CD4-positive, alpha-beta T cell treated with Interleukin-17A for 1 hour (primary cell): ENCODE measurements at places on chromosomes 13 and 19.

DNA sequence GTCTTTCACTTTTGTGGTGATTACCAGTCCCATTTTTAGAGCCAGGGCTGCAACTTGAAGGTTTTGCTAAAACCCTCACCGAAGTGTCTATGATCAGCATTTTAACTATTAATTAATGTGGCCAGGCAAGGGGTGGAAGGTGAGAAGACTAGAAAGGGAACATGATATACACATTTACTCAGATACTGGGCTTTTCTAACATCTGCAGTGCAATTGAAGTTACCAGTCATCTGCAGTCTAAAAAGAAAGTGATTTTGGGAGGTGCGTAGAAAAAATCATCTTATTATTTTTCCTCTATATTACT lies 481 bp downstream of the ALOX5AP start:
- no peak for DNase-seq

GRCh38 chr13:74182491-74182890 lies 48.3 kb upstream of the KLF12 start:
- DNase-seq = no peak

- peak; percentile 25 for DNase-seq
These were observed 31.8 kb upstream of the USE1 start for GRCh38 chr19:17183271-17183761.

- DNase-seq = no peak
These were observed 58.5 kb downstream of the DGKH start for GRCh38 chr13:42106998-42107397.

DNA sequence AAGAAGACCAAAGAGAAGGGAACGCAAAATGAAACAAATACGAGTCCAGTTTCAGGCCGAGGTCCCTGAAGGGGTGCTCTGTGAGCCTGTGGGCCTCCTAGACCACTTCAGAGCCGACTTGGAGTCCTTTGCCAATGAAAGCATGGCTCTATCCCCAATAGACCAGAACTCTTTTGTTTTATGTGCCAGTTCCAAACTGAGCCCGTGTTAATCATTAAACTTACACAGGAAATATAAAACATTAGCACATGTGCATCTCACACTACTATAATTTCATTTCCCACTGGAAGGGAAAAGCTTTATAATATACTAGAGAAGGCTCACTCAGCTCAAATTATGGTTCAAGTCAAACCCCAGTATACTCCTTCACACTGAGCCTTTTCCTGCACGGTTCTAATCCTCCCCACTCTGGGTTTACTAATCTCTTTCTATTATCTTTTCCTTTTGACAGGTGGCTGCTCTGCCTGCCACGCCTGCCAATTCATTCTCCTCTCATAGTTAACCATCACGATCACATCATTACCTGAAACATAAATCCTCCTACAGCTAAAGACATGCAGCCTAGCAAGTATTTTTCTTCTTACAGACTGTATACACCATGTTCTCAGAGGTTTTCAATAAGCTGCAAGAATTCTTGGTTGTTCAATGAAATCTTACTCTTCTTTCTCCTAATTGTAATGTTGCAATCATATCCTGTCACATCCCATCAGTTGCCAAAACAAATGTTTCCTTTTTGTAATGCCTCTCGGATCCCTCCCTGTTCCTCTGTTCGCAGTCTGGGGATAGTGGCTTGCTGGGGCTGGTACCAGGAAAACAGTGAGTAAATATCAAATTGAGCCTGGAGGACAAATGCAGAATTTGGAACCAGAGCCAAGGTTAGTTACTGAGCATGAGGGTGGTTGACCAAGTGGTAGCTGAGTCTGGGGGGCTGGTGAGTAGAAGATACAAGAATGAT lies 18.8 kb upstream of the WASF3 start:
- no peak for DNase-seq

DNA sequence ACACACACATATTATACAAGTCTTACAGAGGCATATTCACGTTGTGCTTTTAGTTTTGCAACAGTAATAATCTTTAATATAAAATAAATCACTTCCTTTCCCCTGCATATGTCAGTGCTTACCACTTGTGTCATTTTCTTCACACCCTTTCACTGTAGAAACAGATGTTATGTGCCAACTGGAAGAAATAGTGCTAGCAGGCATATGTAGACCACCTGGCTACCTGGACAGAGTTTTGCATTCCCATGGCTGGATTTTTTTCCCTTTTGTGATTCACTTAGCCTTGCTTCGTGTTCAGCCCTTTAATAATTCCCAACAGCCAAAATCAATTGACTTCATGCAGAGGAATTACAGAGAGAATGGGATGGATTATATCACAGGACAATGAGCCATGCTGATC lies 399.1 kb upstream of the SPRY2 start:
- no peak for DNase-seq

DNA sequence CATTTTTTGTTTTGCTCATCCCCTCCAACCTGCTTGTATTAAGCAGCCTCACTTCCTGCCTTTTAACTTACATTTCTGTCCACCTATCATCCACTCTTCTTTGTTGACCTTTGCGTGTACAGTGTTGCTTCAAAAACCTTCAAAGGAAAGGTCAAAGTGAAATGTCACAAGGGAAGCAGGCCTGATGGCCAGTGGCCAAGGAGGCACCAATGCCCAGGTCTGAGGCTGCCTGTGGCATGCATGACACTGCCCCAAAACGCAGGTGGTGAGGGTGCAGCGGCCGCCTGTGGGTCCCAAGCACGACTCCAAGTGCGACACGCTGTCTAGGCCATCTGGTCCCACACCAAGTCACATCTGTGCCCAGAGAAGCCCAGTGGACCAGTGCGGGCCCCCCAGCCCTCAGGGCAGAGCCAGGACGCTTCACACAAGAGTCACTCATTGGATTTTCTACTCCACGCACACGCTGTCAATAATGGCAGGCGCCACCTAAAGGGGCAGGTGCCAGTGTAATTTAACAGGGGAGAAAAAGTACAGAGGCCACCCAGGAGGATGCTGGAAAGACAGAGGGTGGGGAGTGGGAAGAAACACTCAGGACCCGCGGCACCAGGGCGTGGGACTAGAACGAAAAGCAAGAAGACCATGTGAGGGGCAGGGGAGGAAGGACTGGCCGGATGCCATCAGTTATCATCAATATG lies 23.5 kb downstream of the SLC7A1 start:
- no peak for DNase-seq

DNA sequence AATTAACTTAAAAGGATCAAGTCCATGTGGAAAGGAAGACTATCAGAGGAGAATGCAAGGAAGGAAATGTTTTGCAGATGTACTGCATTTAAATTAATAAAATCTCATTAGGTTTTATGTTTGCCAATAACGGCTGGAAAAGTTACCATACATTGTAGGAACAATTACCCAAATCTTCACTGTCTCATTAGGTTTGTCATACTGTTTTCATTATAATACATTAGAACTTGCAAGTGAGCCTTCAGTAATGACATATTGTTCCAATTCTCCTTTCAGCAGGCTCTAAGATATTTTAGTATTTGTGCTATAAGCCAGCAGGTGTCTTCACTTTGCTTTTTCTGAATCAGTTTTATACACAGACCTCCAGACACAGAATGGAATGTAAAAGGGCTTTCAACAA lies 661.6 kb upstream of the KLHL1 start:
- no peak for DNase-seq

- DNase-seq = peak; percentile 22
These were observed 80.1 kb downstream of the ZNF486 start for GRCh38 chr19:20247016-20247683.

- DNase-seq = no peak
These were observed 78.8 kb downstream of the SOX1 start for GRCh38 chr13:112145551-112146360.

DNA sequence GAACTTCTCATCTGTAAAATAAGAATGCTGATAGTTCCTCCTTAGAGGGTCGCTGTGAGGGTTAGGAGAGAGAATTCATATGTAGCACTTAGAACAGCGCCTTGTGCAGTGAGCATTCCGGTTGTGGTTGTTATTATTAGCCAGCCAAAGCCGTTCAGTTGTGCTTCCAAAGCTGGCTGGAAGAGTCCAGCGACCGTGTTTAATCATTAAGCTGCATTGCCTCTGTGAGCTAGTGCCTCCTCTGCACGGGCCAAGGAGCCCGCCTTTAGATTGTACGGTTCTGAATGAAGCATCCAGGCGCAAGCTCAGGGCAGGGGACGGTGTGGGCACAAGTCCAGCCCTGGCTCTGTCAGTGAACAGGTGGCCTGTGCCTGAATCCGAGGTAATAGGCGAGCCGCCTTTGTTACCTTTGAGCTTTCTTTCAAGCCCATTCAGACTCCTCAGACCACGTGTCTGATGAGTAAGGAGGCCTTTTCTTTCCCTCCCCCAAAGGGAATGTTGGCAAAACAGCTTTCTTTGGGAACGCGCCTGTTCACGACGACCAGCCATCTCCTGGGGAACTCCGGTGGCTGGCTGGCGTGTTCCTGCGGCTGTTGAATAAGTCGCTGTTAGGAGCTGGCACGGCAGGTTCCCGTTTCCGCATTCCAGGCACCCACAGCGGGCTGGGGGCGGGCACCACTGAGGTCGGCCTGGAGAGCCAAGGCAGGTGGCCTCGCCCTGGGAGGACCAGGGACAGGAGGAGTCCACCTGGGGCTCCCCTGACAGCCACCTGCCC lies 25.1 kb downstream of the SIPA1L3 start:
- DNase-seq = no peak

DNA sequence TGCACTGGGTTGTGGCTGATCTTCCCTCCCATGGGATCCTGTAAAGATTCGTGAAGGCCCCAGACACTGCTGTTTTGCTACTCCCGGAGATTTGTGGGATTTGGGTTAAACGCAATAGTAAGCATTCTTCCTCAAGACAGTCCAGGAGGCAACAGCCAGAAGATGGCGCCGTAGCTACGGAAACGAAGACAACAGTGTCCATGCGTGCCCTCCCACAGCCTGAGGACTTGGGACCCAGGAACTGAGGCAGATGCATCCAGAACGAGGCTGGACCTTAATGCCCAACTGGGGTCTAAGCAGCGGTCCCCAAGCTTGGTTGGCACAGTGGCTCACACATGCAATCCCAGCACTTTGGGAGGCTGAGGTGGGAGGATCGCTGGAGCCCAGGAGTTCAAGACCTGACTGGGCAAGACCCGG lies 57.6 kb upstream of the ZNF507 start:
- DNase-seq = peak; percentile 1

DNA sequence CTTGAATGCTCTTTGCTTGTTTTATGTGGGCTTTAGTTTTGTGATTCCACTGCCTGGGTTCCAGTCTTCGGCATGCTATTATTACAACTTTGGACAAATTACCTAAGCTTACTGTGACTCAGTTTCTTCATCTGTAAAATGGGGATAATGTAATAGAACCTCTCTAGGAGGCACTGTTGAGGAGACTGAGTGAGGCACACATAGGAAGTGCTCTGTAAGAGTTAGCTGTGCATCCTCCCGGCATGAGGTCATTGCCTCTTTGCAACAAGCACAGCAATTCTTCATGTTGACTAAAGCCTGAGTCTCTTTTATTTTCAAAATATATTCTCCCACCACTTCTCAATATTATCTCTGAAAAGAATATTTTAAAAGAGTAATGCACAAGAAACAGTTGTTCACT lies 227.4 kb downstream of the DLEU7 start:
- DNase-seq = no peak
